GOT3 (cell line): ENCODE measurements at places on chromosomes 3 and 15.

DNA sequence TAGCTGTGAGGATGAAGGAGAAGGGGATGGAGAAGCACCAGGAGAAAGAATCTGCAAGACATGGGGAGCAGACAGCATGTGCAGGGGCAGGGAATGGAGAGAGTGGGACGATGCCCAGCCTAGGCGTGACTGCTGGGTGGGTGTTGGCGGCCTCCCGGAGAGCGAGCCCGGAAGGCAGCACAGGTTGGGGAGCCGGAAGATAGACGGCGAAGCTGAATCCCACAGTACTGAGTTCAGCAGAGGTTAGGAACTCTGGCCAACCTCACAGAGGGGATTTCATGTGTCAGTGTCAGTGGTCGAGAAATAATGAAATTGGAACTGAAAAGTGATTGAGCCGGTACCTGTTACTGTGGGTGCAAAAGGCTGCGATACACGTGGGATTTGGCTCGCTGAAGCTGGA is 55.2 kb downstream of the PXYLP1 start:
- DNase-seq = no peak

DNA sequence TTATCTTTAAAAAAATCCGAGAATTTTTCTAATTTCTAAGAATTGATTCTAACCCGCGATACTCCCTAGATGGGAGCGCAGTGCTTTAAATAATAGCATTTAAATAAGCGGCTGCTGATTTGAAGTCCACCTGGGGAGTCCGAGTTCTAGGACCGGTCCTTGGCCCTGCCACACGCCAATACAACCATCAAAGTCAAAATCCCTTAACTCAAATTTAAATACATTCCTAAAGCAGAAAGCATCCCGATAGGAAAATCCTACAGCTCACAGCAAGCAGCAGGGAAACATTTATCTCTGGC is 508 bp upstream of the ECT2 start:
- DNase-seq = no peak

GRCh38 chr3:106783231-106783630 is 594.0 kb upstream of the CCDC54 start:
- no peak for DNase-seq

DNA sequence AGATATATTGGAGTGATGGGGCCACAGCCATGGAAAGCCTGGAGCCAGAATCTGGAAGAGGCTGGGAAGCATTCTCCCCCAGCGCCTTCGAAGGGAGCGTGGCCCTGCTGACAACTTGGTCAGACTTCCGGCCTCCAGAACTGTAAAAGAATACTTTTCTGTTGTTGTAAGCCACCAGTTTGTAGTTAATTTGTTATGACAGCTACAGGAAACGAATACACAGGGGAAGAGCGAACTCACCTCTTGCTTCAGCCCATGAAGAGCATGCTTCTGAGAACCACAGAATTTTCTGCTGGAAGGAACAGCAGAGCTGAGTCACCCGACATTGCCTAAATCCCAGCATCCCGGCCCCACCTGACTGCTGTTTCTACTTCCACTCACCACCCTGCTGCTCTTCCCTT is 501.7 kb downstream of the SHQ1 start:
- peak; percentile 29 for DNase-seq

GRCh38 chr3:126136428-126137220 is 43.8 kb downstream of the ALDH1L1 start:
- DNase-seq = no peak

DNA sequence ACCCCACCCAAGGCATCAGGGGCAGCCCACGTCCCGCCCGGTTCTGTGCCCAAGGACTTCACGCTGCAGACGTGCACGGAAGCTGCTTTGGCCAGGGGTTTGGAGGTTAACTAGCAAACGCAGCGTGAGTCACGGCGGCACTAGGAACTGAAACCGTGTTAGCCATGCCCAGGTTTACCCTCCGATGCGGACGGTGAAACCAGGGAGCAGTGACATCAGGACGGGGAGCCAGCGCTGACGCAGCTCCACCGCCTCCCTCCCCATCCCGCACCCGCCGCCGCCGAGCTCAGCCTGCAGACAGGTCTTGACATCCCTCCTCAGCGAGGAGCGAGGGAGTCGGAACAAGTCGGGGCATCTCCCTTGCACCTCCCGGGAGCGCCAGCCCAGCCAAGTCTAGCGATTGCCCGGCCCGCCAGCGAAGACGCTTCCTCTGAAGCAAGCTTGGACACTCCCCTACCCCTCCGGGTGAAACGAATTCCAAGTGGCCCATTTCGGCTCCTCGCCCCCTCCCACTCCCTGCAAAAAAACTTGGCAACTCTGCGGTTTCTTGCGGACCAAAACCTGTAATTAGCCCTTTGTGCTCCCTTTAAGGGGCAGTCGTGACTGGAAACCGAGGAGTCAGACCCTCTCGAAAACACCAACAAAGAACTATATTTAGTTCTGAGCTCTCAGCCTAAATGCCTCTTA is 1.4 kb upstream of the RAP2B start:
- DNase-seq = peak; percentile 69

DNA sequence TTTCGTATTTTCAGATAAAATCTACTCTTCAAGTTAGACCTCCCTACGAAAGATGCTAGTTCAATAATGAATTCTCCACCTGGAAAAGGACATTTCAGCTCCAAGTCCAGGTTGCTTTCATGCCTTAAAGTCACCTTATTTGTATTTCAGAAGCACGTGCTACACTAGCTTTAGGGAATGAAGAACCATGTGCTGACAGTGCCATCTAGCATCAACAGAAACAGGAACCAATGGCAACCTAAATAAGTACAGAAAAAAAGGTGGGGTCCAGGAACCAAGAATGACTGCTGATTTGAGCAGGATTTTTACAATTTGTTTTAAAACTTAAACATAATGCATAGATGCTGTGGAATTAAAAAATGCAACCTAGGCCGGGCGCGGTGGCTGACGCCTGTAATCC is 77.6 kb upstream of the SNRPN start:
- no peak for DNase-seq

- no peak for DNase-seq
Observed at GRCh38 chr3:36796161-36796560, 31.8 kb upstream of the DCLK3 start.

GRCh38 chr3:115548611-115549010 is 74.7 kb upstream of the GAP43 start:
- no peak for DNase-seq

- DNase-seq = peak; percentile 6
Observed at GRCh38 chr3:167941234-167941995, 154.3 kb downstream of the GOLIM4 start.

- DNase-seq = no peak
Observed at GRCh38 chr3:134810052-134810435, 15.0 kb downstream of the EPHB1 start.

GRCh38 chr15:50824514-50824913 is 59.0 kb upstream of the SPPL2A start:
- no peak for DNase-seq

DNA sequence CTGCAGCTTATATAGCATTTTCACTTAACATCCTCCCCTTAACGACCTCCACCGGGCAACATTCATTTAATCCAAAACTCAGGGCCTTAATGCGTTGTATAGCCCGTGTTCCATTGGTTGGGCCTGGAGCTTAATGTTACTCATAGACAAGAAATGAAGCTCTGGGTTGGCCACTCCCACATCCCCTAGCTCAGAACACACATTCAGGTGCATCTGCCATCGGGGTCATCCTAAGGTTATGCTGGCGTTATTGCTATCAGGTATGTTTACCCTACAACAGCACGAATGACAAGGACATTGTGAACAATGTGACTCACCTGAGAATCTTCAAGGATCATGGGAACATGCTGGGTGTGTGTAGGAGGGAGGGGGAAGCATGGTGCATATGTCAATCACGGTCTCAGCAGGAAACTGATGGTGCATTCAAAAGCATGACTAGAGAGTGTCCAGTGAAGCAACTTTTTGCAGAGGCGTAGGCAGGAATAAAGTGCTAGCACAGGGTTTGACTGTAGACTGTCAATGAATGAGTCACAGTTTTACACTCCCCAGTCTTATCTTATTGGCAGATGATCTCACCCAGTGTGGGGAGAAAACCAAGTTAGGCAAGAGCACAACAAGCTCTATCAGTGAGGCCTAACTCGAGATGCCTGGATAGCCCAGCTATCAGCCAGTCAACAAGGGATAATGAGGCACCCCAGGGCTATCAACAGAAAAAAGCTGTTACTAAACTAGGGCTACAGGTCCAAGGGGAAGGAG is 402.1 kb upstream of the MCTP2 start:
- no peak for DNase-seq

- no peak for DNase-seq
Observed at GRCh38 chr15:34318277-34319079, 19.1 kb downstream of the SLC12A6 start.

DNA sequence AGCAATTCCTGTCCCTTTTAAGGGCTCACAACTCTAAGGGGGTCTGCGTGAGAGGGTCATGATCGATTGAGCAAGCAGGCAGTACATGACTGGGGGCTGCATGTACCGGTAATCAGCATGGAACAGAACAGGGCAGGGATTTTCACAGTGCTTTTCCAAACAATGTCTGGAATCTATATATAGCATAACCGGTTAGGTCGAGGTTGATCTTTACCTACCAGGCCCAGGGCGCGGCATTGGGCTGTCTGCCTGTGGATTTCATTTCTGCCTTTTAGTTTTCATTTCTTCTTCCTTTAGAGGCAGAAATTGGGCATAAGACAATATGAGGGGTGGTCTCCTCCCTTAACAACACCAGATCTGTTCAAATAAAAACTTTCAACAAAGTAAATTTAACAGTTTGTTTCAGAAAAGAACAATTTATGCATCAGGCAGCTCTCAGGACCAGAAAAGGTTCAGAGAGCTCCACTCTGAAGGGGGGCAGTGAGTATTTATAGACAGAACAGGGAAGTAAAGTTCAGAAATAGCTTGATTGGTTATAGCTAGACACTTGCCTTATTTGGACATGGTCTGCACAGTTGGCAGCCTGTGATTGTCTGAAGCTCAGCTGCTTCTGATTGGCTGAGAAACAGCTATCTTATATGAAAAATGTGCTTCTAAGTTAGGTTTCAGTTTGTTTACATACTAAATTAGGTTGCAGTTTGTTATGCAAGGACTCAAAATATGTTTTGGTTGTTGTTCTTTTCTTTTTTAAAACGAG is 17.2 kb upstream of the B4GALT4 start:
- DNase-seq = no peak

DNA sequence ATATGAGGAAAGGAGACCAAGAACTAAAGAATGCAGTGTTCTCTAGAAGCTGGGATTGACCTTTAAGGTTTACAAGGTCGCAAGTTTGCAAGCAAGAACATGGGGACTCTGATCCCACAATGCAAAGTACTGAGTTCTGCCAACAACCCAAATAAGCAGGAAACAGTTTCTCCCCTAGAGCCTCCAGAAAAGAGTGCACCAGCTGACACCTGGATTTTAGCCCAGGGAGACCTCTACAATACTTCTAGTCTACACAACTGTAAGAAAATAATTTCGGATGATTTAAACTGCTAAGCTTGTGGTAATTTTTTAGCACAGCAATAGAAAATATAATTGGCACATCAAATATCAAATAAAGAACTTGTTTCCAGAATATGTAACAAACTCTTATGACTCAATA is 46.4 kb downstream of the EHHADH start:
- DNase-seq = no peak

GRCh38 chr3:39671600-39671999 is 137.8 kb upstream of the MYRIP start:
- no peak for DNase-seq

GRCh38 chr3:29764041-29764440 is 483.2 kb downstream of the RBMS3 start:
- DNase-seq = no peak

GRCh38 chr15:74609938-74610301 is 5.7 kb upstream of the CLK3 start:
- no peak for DNase-seq

- no peak for DNase-seq
Observed at GRCh38 chr3:69433121-69433968, 47.5 kb upstream of the FRMD4B start.

GRCh38 chr15:78933823-78934654 is 10.8 kb downstream of the CTSH start:
- DNase-seq = no peak

- no peak for DNase-seq
Observed at GRCh38 chr3:73432023-73432705, 192.6 kb downstream of the PDZRN3 start.

GRCh38 chr3:153768561-153769469 is 352.4 kb upstream of the ARHGEF26 start:
- no peak for DNase-seq

DNA sequence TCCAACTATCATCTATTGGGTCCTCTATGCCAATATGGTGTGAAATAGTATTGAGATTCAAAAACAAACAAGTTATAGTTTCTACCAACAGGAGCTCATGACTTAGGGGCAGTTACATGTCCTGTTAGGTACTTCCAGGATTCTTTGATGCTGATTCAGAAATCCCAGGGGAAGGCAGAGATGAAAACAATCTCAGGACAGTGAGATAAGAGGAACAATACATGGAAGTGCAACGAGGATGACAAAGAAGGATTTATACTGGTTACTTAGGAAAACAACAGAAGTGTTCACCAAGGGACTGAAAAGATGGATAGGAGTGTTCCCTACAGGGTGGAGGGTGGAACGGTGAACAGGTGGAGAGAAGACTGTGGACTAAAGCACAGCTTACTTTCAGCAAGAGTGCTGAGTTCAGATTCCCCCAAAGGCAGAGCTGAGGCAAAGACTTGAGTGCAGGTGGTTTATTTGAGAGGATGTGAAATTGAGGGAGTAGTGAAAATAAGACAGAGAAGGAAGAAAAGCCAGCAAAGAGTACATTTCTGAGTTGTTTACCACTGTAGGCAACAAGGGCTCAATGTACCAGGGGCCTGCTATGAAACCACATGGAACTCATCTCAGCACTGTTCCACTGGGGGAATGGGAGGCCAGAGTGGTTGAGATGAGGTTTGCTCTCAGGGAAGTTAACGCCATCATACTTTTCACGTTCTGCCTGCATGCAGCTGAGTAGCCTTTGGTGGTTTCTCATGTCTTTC is 68.1 kb downstream of the TRIM69 start:
- no peak for DNase-seq

GRCh38 chr3:129651435-129652202 is 45.1 kb upstream of the PLXND1 start:
- DNase-seq = no peak

- DNase-seq = no peak
Observed at GRCh38 chr3:100358413-100358812, 23.9 kb downstream of the NIT2 start.

- no peak for DNase-seq
Observed at GRCh38 chr3:88225326-88226008, 75.7 kb downstream of the C3orf38 start.

DNA sequence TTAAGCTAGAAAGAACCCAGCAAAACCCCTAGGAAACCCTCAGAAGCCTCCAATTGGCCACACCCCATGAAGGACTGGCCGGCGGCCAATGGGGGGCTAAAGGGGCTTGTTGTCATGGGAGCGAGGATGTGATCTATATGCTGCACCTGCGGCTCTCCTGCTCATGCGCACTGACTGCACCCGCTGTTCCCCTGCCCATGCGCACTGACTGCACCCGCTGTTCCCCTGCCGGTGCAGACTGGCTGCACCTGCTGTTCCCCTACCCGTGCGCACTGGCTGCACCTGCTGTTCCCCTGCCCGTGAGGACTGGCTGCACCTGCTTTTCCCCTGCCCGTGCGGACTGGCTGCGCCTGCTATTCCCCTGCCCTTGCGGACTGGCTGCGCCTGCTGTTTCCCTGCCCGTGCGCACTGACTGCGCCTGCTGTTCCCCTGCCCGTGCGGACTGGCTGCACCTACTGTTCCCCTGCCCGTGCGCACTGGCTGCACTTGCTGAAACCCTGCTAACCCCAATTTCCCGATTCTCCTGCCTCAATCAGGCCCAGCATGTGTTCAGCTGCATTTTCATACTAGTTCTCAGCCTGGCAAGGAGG is 16.8 kb upstream of the MCCC1 start:
- DNase-seq = no peak
